ENCODE measurements at places on chromosomes 1 and 21.
A peak's percentile ranks its signal among the peaks of the same experiment; 100 is the strongest.

DNA sequence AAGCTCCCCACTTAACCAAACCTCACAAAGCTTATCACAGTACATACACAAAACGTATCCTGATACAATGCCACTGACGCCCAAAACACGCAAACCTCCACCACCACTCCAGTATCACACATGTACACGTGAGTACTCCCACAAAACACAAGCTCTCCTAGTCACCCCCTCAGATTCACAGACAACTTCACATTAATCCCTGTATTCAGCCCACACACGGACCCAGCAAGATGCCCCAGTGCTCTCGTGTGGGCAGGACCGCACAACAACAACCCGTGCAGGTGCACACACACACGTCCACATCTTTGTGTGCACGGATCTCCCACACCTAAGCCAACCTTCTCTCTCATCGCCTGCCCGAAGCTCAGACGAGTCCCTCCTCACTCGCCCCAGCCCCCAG is 17.6 kb downstream of the PADI1 start:
- DNase-seq, result no peak

- DNase-seq, result no peak
Observed at GRCh38 chr1:181083842-181084605, 4.5 kb upstream of the IER5 start.

DNA sequence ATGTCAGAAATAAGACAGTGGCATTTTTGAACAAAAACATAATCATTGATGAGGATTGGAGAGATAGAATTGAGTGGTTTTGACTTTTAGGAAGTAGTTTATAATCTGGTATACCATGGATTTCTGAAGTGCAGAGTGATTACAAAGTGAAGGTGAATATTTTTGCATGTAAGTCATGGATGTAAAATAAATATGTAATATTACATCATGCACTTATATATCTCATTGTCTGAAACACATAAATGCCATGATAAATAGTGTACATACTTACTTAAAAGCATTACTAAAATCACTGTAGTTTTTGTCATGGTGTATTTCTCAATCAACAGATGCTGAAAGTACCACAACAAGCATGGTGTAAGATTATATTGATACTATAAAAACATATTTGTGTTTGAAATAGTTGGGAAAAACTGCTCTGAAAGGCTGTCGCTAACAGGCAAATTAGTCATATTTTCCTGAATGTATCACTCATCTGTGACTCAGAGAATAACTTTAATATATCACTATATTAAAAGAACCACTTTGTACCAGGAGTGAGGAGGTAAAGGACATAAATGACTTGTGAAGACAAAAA is 24.8 kb upstream of the RGS18 start:
- peak; percentile 40 for DNase-seq

DNA sequence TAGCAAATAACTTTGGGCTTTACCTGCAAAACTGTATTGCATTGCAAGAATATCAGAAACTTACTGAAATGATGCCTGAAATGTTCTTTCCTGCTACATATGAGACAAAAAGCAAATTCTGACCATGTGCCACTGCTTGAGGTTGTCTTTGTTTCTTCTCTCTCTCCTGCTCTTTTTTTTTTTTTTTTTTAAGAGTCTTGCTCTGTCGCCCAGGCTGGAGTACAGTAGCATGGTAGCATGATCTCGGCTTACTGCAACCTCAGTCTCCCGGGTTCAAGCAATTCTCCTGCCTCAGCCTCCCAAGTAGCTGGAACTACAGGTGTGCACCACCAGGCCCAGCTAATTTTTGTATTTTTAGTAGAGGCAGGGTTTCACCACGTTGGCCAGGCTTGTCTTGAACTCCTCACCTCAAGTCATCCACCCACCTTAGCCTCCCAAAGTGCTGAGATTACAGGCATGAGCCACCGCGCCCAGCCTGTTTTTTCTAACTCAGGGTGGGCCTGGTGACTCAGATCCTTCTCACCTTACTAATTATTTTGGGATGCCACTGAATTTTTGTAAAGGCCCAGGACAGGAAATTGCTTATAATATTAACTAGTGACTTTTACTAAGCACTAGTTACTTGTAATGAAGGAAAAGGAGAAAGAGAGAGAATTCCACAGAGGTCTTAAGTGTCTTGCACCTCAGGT is 35.9 kb downstream of the DNASE2B start:
- DNase-seq, result no peak

GRCh38 chr1:14273811-14274210 is 324.7 kb upstream of the KAZN start:
- DNase-seq, result no peak

DNA sequence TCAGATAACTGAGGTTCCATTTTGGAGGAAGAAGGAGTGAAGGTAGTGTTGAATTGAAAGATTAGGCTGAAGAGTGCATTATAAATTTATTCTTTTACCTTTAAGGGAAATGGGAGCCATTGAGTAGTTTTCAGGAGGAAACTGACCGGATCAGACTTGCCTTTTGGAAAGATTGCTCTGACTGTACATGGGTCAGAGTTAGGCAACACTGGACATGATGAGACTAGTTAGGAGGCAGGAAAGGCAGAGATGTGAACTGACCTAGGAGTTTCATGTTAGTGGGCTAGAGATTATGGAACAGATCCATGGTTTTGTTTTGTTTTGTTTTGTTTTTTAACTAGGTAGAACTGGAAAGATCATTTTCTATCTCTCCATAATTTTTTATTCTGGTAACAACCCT is 78.2 kb downstream of the SNX7 start:
- DNase-seq, result no peak

GRCh38 chr1:67677930-67678329 is 7.1 kb upstream of the GADD45A start:
- DNase-seq, result peak; percentile 85

GRCh38 chr1:198520524-198521254 is 19.8 kb downstream of the ATP6V1G3 start:
- peak; percentile 51 for DNase-seq

- DNase-seq, result no peak
Observed at GRCh38 chr1:15008783-15009729, 144.5 kb upstream of the TMEM51 start.

DNA sequence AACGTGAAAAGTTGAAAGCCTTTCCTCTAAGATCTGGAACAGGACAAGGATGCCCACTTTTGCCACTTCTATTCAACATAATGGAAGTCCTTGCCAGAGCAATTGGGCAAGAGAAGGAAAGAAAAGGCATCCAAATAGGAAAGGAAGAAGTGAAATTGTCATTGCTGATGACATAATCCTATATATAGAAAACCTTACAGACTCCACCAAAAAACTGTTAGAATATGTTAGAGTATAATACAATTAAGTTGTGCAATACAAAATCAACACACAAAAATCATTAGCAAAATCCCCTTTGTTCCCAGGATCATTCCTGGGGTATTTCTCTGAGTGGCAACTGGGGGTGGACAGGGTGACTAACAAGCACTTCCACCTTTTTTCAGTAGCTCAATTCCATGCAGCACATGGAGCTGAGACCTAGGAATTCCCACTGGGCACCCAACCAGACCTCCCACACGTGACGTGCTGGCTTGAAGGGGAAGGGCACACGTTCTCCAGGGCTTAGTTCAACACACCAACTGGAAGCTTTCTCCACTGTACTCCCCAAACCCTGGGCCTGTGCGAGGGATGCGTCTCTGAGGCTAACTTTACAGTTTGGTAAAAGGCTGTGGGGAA is 9.6 kb downstream of the STUM start:
- no peak for DNase-seq

GRCh38 chr1:44672961-44673674 is 1.2 kb downstream of the TMEM53 start:
- DNase-seq, result no peak

GRCh38 chr21:41973427-41973831 is 19.6 kb upstream of the C2CD2 start:
- DNase-seq, result no peak

DNA sequence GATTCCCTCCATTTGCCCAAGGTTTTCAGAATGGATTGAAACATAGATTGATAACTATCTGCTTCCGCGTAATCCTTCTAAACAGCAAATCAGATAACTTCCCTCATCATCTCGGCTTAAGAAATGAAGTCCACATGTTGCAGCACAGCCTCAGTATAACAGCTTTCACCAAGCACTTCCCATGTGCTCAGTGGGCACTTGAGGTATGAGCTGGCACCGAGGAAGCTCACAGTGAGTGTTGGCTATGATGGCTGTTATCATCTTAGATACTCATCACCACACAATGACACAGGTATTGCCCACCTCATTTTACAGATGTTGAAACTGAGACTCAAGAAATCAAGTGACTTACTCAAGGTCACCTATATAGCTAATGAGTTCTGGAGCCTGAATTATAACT is 43.2 kb downstream of the RCSD1 start:
- no peak for DNase-seq
